ENCODE measurements at places on chromosomes 5 and 9. TPM values are rescaled to one million over a fixed set of nuclear protein-coding genes. Genes with fewer than 3 reads are reported as not detected.
A peak's percentile ranks its signal among the peaks of the same experiment; 100 is the strongest.

DNA sequence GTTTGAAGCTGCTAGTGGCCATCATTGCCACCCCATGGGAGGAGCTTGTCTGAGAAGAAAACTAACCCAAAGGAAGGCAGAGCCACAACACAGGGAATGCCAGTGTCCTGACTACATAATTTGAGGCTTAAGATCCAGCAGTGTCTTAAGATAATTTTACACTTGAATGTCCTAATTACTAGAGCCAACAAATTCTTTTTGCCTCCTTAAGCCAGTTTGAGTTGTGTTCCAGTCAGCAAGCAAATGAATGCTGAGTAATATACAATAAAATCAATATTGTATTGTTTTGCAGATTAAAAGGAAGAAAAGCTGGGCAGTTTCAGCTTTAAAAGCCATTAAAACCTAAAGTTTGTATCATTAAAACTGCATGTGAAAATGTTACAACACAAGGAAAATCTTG lies 13.9 kb downstream of the HTR4 start:
- DNase-seq, result no peak

DNA sequence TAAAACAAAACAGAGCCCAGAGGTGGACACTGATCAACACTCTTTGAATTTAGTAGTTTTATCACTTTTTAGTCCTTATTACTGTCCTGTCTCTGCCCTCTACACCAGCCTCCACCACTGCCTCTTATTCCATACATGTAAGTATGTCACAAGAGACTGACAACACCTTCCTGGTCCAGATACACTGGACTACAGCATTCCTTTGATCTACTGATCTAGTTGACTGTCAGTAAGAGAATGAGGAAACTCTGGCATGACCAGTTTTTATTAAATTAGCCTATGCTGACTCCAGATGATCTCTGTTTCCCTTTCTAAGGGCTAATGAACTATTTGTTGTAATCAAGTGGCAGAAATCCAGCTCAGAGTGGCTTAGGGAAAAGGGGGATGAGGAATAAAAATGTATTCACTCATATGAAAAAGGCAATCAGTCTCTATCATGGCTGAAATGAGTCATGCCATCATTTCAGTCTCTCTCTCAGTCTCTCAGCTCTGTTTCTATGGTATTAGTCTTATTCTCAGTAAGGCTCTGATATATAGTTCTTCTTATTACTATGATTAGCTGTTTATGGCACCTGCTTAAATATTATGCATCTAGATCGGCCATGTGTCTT lies 5.5 kb downstream of the ARHGEF37 start:
- DNase-seq, result no peak

- DNase-seq, result no peak
Observed at GRCh38 chr5:179734536-179735164, 2.0 kb downstream of the MAML1 start.

- DNase-seq, result no peak
Observed at GRCh38 chr5:73274121-73274520, 101.1 kb downstream of the TMEM174 start.

DNA sequence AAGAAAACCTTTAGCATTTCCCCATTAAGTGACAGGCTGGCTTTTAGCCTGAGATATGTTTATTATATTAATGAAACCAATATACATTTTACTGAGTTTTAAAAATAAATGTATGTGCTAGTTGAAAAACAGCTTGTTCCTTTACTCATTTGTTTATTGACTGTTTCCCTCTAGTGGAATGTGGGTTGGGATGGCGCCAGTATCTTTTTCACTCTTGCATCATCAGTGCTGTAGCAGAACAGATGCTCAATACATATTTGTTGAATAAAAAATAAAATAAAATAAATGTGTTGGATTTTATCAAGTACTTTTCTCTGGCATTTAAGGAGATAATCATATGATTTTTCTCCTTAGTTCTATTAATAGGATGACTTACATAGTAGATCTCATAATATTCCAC lies 43.0 kb downstream of the FSTL4 start:
- peak; percentile 27 for DNase-seq

DNA sequence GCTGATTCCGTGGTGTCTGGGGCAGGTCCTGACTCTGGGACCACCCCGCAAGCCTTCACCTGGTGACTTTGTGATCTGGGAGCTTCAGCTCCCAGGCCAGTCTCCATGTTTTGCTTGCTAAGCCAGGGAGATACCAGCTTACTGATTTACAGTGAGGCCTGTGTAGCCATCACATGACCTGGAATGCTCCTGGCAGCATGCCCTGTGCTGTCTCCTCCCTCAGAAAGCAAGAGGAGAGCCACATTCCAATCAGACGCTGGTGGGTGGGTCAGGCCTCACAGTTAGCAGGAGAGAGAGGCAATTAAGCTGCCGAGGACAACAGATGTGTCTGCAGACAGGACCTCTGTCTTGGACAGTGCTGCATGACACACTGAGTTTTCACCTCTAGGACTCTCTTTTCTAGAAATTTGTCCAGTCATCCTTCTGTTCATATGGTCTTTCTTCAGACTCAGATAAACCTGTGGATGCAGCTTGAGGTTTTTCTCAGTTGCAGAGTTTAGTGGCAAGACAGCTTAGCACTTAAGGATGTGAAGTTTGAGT lies 24.4 kb upstream of the GRPEL2 start:
- DNase-seq, result peak; percentile 97

- DNase-seq, result peak; percentile 23
Observed at GRCh38 chr5:126348855-126349635, 74.2 kb upstream of the GRAMD2B start.

GRCh38 chr9:107869111-107869510 lies 379.5 kb upstream of the KLF4 start:
- DNase-seq, result no peak

DNA sequence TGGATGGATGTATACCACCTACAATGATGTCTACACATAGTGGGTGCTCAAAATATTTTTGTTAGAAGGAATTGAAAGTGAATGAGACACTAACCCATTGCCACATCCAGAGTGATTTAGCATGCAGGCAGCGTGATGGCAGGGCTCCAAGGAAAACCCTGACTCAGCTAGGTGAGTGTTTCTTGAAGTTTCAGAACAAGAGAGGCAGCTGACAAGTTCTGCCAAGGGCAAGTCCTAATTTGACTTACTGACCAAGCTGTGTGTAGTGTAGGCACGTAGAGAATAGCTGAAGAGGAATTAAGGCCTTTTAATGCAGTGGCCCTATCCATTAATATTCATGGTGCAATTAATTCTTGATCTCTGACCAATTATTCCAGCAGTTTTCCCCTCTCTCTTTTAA lies 107.8 kb upstream of the ATP10B start:
- no peak for DNase-seq

- DNase-seq, result no peak
Observed at GRCh38 chr5:123949043-123949804, 437.2 kb downstream of the CSNK1G3 start.

DNA sequence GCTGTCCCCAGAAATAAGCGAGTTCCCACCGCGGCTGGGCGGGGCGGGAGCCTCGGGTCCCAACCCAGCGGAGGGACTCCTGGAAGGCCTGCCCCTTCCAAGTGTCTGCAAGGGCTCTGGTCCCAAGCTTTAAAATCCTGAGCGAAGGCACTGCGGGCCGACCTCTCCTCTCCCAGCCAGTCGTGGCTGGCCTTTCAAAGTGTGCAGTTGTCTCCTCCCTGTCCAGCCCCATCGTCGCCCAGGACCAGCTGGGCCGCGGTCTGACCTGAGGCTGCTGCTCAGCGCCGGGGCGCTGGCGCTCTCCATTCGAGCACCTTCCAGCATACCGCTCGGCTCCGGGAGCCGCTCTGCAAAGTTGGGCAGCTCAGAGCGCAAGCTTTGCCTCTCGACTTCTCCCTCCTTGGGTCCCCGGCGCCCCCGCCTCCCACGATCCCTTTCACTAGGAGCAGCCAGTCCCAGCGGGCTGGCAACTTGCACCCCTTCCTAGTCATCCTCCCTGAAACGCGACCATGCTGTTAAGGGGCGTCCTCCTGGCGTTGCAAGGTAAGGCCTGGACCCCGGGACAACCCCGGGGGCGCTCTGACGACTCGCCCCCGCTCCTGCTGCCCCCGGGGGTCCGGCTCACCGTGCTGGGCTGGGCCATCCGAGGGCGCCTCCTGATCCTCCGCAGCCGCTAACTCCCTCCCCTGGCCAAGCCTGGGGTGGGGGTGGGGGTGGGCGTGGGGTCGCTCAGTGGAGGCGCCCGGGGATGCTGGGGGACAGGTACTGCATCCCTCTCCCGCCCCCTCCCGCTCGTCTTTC lies at the start of gene MAMDC2:
MAMDC2 (plus strand) TSS at position 160 of the 801 bp plus-strand sequence; CDS start at position 510, 350 bp downstream.
- DNase-seq, result peak; percentile 38

- no peak for DNase-seq
Observed at GRCh38 chr9:123234853-123235252, 33.5 kb downstream of the STRBP start.

- DNase-seq, result peak; percentile 88
Observed at GRCh38 chr5:1174122-1174936, 27.1 kb upstream of the SLC6A19 start.

DNA sequence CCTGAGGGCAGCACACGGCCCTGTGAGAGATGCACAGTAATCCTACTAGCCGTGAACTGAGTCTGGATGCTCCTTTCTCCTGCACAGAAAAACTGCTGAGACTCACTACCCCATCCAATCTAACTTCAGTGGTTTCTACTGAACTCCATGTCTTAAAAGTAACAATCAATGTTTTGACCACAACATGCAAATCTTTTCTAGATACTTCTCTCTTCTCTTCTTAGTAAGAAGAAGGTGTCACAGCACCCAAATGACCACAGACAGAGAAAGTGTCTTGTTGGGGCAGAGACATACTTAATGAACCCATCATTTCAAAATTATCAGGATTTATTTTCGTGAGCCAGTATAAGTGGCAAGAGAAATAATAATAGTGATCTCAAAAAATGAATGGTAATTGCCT lies 285.8 kb upstream of the MEF2C start:
- no peak for DNase-seq

- DNase-seq, result peak; percentile 78
Observed at GRCh38 chr9:81562231-81563019, 126.9 kb downstream of the TLE1 start.

DNA sequence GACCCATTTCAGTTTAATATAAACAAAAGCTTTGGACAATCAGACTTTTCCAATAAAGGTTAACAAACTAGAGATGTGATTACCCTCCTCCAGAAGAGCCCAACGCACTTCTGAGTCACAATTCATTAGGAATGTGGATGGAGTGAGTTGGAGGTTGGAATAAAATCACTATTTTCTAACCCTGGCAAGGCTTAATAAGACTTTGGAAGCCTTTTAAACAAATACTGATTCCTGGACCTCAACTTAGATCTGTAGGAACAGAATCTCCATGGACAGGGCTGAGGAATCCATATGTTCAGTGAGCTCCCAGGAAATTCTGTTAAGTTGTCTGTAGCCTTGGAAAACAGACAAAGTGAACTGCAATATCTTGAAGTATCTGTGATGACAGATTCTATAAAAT lies 233.5 kb upstream of the ELL2 start:
- DNase-seq, result no peak

GRCh38 chr9:76758476-76758875 lies 5.8 kb upstream of the PCA3 start:
- DNase-seq, result no peak

- no peak for DNase-seq
Observed at GRCh38 chr9:131887680-131888079, 147.8 kb upstream of the RAPGEF1 start.

DNA sequence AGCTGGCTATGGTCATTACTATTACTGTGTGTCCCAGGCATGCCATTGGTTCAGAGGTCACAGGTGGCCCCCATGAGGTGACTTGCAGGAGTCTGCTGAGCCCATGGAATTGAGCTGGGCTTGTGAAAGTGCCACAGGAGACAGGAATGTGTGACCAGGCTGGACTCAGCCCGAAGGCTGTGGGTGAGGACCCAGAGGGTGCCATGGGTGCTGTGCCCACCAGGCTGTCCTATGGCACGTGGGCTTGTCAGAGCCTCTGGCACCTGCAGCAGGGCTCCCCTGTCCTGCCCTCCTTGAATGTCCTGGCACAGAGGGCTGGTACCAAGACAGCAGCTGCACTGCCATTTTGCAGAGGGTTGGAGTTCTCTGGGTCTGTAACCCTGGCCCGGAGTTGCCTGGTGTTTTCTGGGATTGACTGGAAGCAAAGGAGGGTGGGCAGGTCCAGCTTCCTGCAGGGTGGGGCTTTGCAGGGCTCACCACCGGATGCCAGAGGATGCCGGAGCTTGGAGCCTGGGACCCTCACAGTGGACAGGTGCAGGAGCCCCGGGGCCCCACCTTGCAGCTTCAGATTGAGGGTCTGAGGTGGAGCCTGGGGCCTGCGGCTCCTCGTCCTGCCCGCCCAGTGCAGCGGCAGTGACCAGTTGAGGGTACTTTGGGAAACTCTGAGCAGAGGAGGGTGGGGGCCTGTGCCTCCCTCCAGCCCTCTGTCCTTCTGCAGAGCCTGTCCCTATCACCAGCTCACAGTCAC lies 14.2 kb downstream of the COL5A1 start:
- no peak for DNase-seq

- no peak for DNase-seq
Observed at GRCh38 chr5:62680121-62680520, 101.5 kb downstream of the LRRC70 start.

- no peak for DNase-seq
Observed at GRCh38 chr5:622359-622758, 10.2 kb downstream of the CEP72 start.

DNA sequence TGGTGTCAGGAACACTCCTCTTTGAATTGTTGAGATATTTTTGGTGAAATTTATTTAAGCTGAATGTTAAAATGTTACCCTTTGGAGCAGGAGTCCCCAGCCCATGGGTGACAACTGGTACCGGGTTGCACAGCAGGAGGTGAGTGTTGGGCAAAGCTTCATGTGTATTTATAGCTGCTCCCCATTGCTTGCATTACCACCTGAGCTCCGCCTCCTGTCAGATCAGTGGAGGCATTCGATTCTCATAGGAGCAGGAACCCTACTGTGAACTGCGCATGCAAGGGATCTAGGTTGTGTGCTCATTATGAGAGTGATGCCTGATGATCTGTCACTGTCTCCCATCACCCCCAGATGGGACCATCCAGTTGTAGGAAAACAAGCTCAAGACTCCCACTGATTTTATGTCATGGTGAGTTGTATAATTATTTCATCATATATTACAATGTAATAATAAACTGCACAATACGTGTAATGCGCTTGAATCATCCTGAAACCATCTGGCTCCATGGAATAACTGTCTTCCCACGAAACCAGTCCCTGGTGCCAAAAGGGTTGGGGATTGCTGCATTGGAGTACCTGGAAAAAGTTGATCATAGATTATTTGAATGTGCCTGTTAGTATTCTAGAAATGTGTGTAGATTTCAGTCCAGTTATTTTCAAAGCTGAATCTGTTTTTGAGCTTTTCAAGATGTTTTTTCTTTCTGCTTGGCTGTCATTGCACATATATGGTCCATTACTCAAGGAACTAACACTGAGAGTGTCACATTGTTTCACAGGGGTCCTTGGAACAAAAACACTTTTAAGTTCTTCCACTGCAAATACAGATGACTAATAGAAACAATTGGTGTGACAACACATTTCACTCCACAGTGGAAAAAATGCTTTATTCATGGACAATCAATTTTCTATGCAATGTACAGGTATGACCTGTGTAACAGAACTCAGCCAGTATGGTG lies 104.6 kb upstream of the TNFAIP8 start:
- no peak for DNase-seq

Gene SOWAHA
- under 0.01 TPM for total RNA-seq

Gene PTCD2
- 7.7 TPM for total RNA-seq

Gene SHISAL2B
- not detected for total RNA-seq

Gene MZB1
- total RNA-seq, result 0.43 TPM

Gene CCNJL
- 0.86 TPM for total RNA-seq

Gene CMYA5
- 1.7 TPM for total RNA-seq

Gene ORM2
- total RNA-seq, result not detected

Gene DNAJC25
- 9.9 TPM for total RNA-seq

Gene CNTNAP3
- 0.64 TPM for total RNA-seq

Gene TLE1
- total RNA-seq, result 39.3 TPM

Gene LHX2
- total RNA-seq, result not detected

Gene FCN2
- not detected for total RNA-seq

Gene DBH
- total RNA-seq, result not detected

Gene WHRN
- 1.3 TPM for total RNA-seq
